Ascending aorta (tissue), 2 donors: ENCODE measurements at places on chromosomes 2 and 18.
A peak's percentile ranks its signal among the peaks of the same experiment; 100 is the strongest.

DNA sequence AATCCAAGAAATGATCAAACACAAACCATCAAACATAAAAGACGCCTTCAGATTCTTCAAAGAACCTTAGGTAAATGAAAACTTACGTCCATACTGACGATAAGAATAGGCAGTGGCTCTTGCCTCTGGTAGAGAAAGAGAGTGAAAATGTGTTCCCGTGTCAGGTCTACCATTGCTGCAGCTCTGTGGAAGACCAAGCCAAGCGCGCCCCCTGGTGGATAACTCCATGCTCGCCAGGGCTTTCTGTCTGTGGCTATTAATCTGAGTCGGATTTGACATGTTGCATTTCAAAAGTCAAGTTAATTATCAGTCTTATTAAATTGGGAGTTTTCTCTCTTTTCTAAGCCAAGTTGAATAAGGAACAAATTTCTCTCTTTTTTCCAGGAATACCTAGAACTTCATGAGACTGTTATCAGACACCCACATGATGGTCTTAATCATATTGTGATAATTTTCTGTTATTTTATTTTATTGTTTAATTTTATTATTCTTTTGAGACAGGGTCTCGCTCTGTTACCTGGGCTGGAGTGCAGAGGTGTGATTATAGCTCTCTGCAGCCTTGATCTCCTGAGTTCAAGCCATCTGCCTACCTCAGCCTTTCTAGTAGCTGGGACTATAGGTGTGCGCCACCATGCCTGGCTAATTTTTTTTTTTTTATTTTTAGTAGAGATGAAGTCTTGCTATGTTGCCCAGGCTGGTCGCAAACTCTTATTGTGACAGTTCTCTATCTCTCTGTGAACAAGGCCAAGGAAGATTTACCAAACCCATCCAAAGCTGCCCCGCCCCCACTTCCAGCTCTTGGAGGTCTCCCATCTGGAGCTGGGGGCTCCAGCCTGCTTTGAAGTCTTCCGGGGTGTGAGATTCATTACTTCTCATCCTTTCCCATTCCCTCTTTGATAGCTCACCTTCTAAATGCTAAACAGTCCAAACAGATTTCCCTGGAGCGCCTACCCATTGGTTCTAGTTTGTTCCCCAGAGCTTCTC lies 15.8 kb upstream of the ZAP70 start:
- DNase-seq = peak; percentile 95
- H3K4me1 ChIP-seq = peaks cover 2% of the 10 kb centered on the region
- no peak overlapping the region for H3K4me3 ChIP-seq
- no peak overlapping the region for H3K27ac ChIP-seq
- H3K27me3 ChIP-seq = no peaks in the 10 kb centered on the region

DNA sequence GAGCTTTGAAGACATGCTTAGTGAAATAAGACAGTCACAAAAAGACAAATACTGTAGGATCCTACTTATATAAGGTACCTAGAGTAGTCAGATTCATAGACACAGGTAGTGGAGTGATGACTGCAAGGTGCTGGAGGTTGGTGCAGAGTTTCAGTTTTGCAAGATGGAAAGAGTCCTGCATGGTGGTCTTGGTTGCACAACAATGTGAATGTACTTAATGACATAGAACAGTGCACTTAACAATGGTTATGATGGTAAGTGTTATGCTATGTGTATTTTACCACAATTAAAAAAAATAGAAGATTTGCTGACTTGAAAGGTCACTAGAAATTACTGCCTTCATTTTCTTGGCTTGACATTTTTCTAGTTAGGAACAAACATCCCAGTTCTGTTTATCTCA lies 9.5 kb downstream of the CERS6 start:
- H3K27me3 ChIP-seq = no peaks in the 10 kb centered on the region
- H3K36me3 ChIP-seq = no peaks in the 10 kb centered on the region
- no peak overlapping the region for H3K4me3 ChIP-seq
- H3K27ac ChIP-seq = no peak overlapping the region

- no peaks in the 10 kb centered on the region for H3K4me1 ChIP-seq
- H3K27me3 ChIP-seq = no peaks in the 10 kb centered on the region
- H3K4me3 ChIP-seq = no peak overlapping the region
- DNase-seq = no peak
Measured at GRCh38 chr2:10188729-10189305, 66.3 kb downstream of the RRM2 start.

DNA sequence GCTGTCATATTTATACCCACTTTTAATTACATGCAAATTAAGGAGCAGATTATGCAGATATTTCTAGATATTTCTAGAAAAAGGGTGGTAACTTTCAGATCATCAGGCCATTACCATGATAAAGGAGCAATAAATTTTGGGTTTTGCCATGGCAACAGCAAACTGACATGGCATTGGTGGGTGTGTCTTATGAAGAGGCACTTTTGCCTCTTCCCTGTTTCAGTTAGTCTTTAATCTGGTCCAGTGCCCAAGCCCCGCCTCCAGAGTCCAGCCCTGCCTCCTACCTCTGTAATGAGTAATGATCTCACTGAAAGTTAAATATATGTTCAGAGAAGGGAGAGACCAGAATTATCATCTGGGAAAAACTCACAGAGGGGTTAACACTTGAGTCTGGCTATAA lies 124.8 kb downstream of the SCG2 start:
- H3K4me3 ChIP-seq = no peak overlapping the region
- DNase-seq = no peak
- H3K36me3 ChIP-seq = no peaks in the 10 kb centered on the region
- no peaks in the 10 kb centered on the region for H3K27me3 ChIP-seq
- H3K27ac ChIP-seq = no peak overlapping the region

- H3K36me3 ChIP-seq = no peaks in the 10 kb centered on the region
- no peaks in the 10 kb centered on the region for H3K4me1 ChIP-seq
- DNase-seq = no peak
- no peaks in the 10 kb centered on the region for H3K27me3 ChIP-seq
Measured at GRCh38 chr18:57175532-57175931, 28.6 kb downstream of the BOD1L2 start.

DNA sequence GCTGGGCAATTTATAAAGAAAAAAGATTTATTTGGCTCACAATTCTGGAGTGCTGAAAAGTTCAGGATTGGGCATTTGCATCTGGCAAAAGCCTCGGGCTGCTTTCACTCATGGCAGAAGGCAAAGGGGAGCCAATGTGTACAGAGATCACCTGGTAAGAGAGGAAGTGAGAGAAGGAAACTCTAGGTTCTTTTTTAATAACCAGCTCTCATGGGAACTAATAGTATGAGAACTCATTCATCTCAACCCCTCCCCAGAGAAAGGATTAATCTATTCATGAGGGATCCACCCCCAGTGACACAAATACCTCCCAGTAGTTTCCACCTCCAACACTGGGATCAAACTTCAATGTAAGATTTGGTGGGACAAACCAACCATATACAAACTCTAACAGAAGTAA lies 129.0 kb downstream of the EVA1A start:
- no peaks in the 10 kb centered on the region for H3K27me3 ChIP-seq
- H3K36me3 ChIP-seq = no peaks in the 10 kb centered on the region
- H3K4me3 ChIP-seq = no peak overlapping the region
- H3K27ac ChIP-seq = no peak overlapping the region
- DNase-seq = no peak
- no peaks in the 10 kb centered on the region for H3K4me1 ChIP-seq

- DNase-seq = no peak
- no peak overlapping the region for H3K27ac ChIP-seq
- peaks cover 20% of the 10 kb centered on the region for H3K36me3 ChIP-seq
- H3K27me3 ChIP-seq = no peaks in the 10 kb centered on the region
Measured at GRCh38 chr2:101847661-101848339, 144.0 kb upstream of the IL1R2 start.

- no peaks in the 10 kb centered on the region for H3K36me3 ChIP-seq
- H3K4me1 ChIP-seq = no peaks in the 10 kb centered on the region
- no peak for DNase-seq
- H3K4me3 ChIP-seq = no peak overlapping the region
Measured at GRCh38 chr2:14994721-14995120, 362.2 kb downstream of the LRATD1 start.

GRCh38 chr2:225326969-225327368 lies 72.5 kb upstream of the NYAP2 start:
- H3K36me3 ChIP-seq = no peaks in the 10 kb centered on the region
- no peaks in the 10 kb centered on the region for H3K4me1 ChIP-seq
- no peak for DNase-seq

DNA sequence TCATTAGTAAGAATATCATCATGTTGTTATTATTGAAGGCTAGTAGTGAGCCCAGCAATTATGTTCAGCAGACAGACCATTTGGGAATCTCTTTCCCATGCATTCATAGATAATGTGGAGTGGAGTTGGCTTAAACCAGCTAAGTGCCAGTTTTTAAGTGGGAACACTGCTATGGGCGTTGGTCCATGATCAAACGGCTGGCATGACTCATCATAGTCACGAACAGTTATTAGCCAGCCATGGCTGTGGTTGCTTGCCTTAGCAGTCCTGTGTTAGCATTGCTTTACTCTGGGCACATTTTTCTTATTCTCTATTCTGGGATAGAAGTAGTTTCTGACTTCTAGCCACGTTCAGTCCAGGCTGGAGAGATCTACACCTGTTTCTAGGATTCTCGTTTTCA lies 17.7 kb downstream of the EIF4E2 start:
- H3K36me3 ChIP-seq = peaks cover 70% of the 10 kb centered on the region
- DNase-seq = no peak
- H3K27ac ChIP-seq = no peak overlapping the region
- no peaks in the 10 kb centered on the region for H3K4me1 ChIP-seq
- H3K4me3 ChIP-seq = no peak overlapping the region

DNA sequence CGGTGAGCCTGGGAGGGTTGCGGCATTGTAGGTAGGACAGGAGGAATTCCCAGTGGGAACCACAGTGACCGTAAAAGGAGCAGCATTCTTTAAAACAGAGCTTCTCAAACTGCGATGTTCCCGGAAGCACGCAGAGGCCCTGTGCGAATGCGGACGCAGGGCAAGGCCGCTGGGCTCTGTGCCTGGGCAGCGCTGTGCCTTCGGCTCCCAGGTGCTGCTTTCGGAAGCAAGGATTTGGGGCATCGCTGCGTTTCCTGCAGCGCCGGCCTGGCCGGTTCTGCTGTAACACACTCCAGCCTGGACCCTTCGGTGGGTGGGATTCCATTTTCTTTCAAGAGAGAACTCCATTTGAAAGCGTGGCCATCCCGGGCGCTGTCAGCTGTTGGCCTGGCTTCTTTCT lies 118.6 kb downstream of the PTGR3 start:
- no peak overlapping the region for H3K4me3 ChIP-seq
- DNase-seq = no peak
- no peak overlapping the region for H3K27ac ChIP-seq
- no peaks in the 10 kb centered on the region for H3K4me1 ChIP-seq

DNA sequence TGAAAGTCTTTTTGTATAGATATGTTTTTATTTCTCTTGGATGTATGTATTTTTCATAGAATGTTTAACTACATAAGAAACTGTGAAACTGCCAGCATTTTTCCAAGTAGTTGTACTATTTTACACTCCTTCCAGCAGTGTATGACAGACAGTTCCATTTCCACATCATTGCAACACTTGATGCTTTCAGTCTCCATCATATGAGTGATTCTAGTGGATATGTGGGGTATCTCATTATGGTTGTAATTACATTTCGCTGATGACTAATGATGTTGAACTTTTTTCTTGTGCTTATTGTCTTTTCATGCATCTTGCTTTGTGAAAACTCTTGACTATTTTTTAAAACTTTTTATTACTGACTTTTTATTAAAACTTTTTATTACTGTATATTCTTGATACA lies 101.4 kb downstream of the ARHGAP28 start:
- no peaks in the 10 kb centered on the region for H3K4me1 ChIP-seq
- no peaks in the 10 kb centered on the region for H3K36me3 ChIP-seq
- H3K27me3 ChIP-seq = no peaks in the 10 kb centered on the region
- no peak overlapping the region for H3K4me3 ChIP-seq

DNA sequence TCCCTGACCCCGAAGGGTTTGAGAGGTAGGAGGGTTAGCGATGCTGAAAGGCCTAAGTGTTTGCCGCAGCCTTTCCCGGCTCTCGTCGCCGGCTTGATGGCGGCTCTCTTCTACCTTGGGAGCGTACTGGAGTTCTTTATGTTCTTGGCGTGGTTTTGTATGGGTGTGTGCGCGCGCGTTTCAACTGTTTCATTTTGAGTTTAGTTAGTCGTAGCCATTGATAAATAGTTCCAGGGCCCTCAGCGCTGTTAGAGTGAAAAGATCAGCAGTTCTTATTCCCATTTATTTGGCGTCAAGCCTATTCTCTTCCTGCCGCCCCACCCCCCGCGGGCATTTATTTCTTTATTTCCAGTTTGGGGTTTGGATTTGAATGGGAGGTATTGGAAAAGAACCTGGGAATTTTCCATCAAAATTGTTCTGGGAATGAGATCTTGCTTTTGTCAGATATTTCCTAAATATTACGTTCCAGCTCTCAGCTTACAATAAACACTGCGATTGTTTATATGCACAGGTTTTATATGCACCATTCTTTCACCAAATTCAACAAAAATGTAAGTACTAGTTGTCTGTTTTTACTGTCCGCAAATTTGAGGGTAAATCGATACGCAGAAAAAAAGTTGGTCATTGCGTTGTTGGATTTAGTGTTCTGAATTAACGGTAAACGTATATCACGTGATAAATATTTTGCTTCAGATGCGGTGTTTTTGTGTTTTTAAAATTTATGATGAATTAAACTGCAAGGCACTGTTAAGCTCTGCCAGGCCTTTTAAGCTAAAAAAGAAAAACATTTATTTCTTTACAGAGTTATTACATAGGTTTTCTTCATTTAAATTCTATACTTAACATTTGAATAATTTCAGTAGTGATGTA lies 954 bp downstream of the CCNT2 start:
- no peaks in the 10 kb centered on the region for H3K36me3 ChIP-seq
- H3K4me1 ChIP-seq = peaks cover 26% of the 10 kb centered on the region
- no peaks in the 10 kb centered on the region for H3K27me3 ChIP-seq
- H3K4me3 ChIP-seq = peak overlapping the region; percentile 83

GRCh38 chr2:229947544-229947943 lies 25.2 kb downstream of the FBXO36 start:
- no peaks in the 10 kb centered on the region for H3K36me3 ChIP-seq
- H3K4me1 ChIP-seq = no peaks in the 10 kb centered on the region
- no peak for DNase-seq
- no peak overlapping the region for H3K4me3 ChIP-seq
- no peaks in the 10 kb centered on the region for H3K27me3 ChIP-seq
